Activated gamma-delta T cell treated with Interleukin-2 at 50 U/mL for 16 hours (primary cell): ENCODE measurements at places on chromosomes 3 and 15.
A peak's percentile ranks its signal among the peaks of the same experiment; 100 is the strongest.

DNA sequence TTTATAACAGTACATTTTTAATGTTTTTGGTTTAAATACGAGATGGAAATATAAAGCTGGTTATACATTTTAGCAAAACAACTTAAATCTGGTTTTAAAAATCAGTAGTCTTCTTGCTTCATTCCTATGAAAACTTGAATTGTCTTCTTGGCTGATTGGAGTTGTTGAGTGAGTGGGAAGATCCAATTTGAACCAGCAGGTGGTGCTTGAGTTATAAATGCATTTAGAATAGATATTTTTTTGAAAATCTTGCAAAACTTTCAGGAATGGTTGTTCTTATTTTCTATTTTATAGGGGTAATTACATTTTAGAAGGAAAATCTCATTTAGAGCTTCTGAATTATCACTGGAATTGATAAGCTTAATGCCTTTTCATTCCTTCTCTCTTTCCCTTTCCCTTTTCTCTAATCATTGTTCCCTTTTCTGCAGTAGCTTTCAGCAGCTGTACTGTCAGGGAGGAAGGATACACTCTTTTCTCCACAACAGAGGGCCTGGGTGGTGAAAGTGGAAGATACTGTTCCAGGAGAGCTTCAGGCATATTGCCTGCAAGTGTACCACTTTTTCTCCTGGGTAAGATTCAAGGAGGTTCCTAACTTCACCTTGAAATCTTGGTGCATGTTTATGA is 335.6 kb downstream of the NLGN1 start:
- DNase-seq = no peak

DNA sequence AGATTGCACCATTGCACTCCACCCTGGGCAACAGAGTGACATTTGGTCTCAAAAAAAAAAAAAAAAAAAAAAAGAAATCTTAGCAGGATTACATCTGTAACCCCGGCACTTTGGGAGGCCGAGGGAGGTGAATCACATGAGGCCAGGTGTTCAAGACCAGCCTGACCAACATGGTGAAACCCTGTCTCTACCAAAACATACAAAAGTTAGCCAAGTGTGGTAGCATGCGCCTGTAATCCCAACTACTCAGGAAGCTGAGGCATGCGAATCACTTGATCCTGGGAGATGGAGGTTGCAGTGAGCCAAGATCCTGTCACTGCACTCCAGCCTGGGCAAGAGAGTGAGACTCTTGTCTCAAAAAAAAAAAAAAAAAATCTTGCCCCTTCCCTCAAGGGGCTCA is 40.4 kb downstream of the LIPC start:
- no peak for DNase-seq

DNA sequence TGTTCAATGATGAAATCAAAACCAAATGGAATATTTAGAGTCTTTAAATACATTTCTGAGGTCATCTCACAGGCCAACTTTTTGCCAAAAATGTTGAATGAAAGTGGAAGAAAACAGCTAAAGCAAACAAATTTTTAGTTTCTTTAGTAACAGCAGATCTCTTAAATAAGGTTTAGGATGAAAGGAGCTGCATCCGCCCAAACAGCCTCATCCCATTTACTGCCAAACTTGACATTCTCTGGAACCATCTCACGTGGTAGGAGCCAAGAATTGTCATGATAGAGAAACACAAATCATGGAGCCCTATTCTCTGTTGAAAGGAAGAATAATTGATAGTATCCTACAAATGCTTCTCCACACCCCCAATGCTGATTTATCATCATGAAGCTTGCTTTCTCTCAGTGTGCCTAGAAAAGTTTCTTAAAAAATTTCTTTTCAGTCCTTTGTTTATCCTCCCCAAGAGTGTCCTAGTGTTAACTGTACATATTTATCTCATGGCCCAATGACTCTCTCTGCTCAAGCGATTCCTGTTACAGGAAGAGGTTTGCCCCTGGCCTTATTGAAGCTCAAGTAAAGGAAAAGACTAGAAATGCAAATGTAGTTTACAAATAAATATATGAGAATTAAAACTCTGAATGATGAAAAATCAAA is 23.4 kb downstream of the SLC9A9 start:
- DNase-seq = no peak

GRCh38 chr15:36050899-36051298 is 504.9 kb upstream of the DPH6 start:
- DNase-seq = no peak

DNA sequence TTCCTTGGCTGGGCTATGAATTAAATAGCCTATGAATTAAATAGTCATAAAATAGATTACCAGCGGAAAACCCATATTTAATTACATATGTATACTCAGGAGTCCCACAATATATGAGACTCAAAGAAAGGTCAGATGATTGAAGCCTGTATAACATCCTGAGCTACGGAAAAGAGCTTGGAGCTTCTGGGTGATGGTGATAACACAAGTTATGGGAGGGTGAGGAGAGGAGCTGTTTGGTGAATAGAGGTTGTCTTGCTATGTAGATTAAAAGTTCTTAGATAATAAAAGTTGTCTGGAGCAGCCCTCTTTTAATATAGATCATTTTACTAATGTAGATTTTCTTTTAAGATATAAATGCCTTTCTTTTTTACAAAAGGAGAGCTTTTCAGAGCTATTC is 1.8 kb downstream of the PML start:
- no peak for DNase-seq

DNA sequence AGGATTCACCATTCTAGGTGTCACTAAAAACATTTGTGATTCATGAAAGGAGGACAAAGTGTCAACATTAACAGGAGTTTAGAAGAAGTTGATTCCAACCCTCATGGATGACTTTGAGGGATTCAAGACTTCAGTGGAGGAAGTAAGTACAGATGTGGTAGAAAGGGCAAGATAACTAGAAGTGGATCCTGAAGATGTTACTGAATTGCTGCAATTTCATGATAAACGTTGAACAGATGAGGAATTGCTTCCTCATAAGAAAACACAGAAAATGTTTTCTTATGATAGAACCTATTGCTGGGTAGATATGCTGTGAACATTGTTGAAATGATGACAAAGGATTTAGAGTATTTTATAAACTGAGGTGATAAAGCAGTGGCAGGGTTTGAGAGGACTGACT is 23.5 kb upstream of the ATP2C1 start:
- no peak for DNase-seq

- DNase-seq = no peak
These were observed 541.1 kb downstream of the MECOM start for GRCh38 chr3:169122416-169122815.

DNA sequence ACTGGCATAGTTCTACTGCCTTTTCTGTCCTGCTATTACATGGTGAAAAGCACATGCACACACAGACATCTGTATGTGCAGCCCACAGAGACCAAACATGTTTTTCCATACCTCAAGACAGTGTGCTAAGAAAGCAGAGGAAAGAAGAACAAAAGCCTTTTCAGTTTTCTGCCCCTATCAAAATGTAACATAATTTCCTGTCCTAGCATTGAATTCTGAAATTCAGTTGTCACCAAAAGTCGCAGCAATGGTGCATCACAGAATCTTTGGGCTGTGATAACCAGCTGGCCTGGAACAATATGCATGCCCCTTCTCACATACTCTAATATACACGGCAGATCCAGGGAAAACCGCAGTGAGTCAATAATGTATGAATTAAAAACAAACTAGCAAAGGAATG is 153.8 kb upstream of the RAP2B start:
- no peak for DNase-seq

- DNase-seq = no peak
These were observed 18.9 kb downstream of the IL1RAP start for GRCh38 chr3:190532731-190533203.

DNA sequence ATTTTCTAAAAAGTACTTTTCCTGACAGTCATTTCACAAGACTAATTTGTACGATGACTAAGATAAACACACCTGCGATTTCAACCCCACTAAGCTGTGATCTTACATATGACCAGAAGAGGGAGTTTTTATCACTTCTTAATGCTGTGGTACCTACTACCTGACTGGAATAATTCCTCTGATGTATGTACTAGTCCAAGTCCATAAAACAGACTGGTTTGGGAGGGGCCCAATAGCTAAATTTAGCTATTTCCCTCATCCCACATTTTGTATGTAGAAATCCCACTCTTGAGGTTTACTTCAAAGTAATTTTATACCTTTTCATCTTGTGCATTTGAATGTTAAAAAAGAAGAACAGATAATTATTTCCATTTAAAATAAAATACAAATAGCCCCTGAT is 49.7 kb upstream of the SCAANT1 start:
- no peak for DNase-seq

DNA sequence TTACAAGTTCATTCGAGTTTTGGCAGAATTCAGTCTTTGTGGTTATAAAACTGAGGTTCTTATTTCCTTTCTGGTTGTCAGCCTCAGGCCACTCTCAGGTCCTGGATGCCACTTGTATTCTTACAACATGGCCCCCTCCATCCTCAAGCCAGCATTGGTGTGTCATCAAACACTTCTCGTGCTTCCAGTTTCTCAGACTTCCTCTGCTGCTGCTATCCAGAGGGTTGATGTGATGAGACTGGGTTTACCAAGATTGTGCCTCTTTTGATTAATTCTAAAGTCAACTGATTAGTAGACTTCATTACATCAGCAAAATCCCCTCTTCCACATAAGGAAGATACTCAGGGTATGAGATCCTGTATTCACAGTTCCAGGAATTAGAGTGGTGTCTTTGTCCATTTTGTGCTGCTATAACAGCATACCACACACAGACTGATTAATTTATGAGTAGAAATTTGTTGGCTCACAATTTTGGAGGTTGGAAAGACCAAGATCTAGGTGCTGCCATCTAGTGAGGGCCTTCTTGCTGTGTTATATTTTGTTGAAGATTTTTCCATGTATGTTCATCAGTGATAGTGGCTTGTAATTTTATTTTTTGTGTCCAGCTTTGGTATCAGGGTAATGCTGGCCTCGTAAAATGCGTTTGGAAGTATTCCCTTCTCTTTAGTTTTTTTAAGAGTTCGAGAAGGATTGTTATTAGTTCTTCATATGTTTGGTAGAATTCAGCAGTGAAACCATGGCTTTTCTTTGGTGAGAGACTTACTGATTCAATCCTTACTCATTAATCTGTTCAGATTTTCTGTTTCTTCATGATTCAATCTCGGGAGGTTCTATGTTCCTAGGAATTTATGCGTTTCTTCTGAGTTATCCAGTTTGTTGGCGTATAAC is 11.1 kb downstream of the LRCH3 start:
- peak; percentile 13 for DNase-seq

DNA sequence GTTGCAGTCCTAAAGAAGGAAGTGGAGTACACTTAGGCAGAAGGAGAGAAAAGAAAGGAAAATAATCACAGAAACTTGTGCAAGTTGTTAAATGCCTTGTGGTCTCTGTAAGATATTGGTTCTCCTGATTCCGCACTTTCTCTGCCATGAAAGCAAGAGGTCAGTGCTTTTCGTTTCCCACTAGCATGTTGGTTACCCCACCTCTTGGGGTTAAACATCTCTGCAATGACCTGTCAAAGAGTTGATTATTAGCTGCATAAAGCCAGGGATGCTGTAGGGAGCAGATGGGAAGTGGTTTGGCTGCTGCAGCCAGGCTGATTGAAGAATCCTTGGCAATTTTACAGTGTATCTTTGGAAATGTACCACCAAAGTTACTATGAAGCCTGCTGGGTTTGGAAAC is 33.3 kb downstream of the ZNF609 start:
- DNase-seq = no peak

GRCh38 chr15:27327467-27328025 is 356.6 kb downstream of the GABRG3 start:
- DNase-seq = no peak

GRCh38 chr3:6165951-6166350 is 695.0 kb upstream of the GRM7 start:
- no peak for DNase-seq

- DNase-seq = no peak
These were observed 61.0 kb downstream of the APBA2 start for GRCh38 chr15:28946803-28947202.

GRCh38 chr15:97200161-97200560 is 760.3 kb upstream of the ARRDC4 start:
- no peak for DNase-seq

- no peak for DNase-seq
These were observed 131.0 kb downstream of the IL5RA start for GRCh38 chr3:2978977-2979732.

GRCh38 chr3:40741729-40742128 is 217.0 kb downstream of the ZNF621 start:
- no peak for DNase-seq

- DNase-seq = no peak
These were observed 8.6 kb downstream of the EPHB1 start for GRCh38 chr3:134803652-134804051.

DNA sequence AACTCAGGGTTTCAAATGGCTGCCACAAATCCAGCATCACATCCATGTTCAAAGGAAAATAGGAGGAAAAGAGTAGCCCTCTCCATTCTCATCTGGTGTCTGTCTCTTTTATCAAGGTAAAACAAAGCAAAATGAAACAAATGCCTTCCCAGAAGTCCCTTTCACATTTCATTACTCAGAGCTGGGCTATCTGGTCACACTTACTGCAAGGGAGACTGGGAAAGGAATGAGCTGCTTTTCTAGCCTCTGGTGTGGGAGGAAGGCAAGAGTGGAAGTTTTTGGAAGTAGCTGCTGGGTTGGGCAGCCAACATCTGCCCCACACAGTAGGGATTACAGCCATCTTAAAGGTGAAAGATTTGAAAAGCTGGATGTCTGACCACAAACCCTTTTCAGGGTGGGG is 51.8 kb downstream of the KLF15 start:
- DNase-seq = no peak

DNA sequence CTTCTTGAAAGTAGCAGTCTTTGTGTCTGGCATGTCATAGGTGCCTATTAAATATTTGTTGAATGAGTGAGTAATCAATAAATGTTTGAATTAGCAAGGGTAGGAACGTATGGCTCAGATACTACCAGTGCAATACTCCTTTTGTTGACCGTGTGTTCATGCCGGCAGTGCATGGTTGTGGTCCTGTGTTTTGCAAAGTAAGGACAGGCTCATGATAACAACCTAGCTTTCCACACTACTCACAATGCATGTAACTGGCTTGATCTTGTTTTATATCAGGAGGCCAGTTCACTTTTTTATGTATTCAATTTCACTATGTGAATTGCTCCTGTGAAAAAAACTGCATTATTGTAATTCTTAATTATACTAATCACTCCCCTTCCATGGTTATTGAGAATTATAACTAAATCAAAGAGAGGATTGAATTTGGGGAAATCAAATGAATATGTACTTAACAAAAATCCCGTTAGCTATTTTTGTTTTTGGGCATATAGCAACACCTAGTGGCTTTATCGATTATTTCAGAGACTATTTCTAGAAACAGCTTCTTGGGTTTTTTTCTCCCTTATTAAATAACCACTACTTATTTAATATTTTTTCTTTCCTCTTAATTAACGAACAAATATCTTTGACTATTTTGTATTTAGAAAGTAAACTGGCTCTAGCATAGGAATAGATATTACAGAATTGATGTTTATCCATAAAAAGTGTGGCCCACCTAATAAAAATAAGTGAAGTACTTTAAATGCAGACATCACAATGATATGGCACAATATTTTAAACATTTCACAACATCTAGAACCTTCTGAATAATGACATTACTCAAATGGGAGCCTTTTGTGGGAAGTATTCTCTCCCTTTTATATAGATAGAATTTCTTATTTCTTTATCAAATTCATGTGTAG is 218.5 kb downstream of the BBX start:
- no peak for DNase-seq

- DNase-seq = no peak
These were observed 3.3 kb upstream of the CNTN3 start for GRCh38 chr3:74617776-74618175.
